ENCODE measurements at places on chromosomes 6 and 20. TPM values are rescaled to one million over a fixed set of nuclear protein-coding genes. Genes with fewer than 3 reads are reported as not detected.

- DNase-seq: no peak
Observed at GRCh38 chr6:136161950-136162349, 88.2 kb downstream of the MTFR2 start.

GRCh38 chr20:56361900-56362299, 3.1 kb downstream of the FAM210B start:
- no peak for DNase-seq

DNA sequence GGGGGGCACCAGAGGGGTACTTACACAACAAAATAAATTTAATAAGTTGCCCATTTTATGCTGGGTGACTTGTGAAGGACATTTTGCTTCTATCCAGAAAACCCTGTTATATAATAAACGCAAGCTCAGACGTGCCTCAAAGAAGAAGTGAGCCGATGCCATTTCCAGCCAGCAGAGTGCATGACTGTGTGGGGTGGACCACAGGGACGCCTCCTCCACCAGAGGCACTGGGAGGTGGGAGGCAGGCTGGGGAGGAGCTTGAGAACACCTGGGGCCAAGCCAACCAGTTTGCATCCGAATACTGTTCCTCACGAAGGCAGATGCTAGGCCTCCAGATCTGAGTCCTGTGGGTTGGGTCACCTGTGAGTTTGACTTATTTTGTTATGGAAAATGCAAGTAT, 363.8 kb downstream of the RNGTT start:
- no peak for DNase-seq

DNA sequence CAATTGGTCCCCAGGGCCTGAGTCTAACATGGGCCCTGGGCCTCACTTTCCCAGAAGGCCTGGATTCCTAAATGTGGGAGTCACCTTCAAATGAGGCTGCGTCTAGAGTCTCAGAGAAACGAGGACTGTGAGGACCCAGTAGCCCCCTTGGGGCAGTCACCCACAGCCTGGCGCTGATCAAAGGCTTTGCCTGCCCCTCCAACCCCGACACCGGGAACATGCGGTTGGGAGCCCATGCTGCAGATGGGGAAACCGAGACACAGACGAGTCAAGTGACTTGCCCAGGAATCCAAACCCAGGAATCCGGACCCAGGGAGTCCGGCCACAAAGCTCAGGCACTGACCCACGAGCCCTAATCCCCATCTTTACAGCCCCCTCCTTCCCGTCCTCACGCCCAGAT, 209.7 kb downstream of the PREX1 start:
- no peak for DNase-seq

DNA sequence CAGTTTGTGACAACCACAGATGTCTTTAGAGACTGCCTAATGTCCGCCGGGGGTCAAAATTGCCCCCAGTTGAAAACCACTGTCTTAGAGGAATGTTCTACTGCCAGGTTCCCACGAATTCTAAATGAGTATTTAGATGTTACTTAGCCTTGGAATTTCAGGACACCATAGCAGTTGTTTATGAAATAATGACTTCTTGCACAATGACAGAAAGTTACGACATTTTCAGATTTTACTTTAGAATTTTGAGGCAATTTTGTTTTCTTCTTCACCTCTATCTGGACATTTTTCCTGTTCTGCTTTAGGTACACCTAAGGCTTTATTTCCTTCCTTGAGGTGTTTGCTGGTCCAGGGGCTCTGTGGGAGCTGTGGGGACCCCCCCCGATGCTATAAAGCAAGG, 83.4 kb downstream of the CCDC170 start:
- DNase-seq: no peak

GRCh38 chr6:160742090-160742489, 40.0 kb downstream of the PLG start:
- DNase-seq: no peak

Gene TP53TG5
- not detected for total RNA-seq

Gene ARFGEF3
- total RNA-seq: 9.5 TPM

Gene SALL4
- 1.4 TPM for total RNA-seq
